ENCODE measurements at places on chromosomes 12 and 14.

DNA sequence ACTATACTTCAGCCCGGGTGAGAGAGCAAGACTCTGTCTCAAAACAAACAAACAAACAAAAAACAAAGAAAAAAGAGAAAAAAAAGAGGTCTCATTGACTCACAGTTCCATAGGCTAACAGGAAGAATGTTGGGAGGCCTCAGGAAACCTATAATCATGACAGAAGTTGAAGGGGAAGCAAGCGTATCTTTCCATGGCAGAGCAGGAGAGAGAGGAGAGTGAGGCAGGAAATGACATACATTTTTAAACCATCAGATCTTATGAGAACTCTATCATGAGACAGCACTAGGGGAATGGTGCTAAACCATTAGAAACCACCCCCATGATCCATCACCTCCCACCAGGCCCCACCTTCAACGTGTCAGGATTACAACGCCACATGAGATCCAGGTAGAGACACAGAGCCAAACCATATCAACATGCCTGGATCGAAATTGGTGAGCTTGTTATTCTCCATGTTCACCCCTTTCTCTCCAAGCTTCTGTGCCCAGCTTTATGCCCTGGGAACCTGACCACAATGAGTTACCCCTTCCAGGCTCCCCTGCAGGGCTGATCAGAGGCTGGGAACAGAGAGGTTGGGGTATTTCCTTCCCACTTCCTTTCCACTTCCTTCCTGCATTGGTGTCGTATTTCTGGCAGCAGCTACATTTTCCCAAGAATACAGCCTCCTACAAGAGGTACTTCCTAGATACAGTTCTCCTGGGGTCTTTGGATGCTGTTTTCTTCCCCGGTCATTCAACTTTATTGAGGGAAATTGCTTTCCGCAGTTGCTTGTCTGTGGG is 219.3 kb upstream of the FLRT2 start:
- DNase-seq, result no peak

DNA sequence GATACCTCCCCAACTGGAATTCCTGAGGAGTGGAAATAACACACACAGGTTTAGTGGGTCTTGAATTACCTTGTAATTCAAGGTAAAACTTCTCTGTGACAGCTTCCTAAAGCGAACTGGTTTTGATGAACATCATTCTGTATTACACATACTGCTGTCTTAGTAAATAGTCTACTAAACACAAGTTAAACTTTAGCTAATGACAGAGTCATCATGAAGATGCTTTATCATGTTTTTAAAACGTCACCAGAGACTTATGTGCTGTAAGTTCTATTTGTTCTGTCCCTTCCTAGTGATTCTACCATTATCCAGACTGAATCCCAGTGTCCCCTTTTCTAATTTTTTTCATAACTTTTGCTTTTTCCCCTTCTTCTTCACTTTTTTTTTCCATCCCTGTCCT is 11.6 kb upstream of the GXYLT1 start:
- no peak for DNase-seq

DNA sequence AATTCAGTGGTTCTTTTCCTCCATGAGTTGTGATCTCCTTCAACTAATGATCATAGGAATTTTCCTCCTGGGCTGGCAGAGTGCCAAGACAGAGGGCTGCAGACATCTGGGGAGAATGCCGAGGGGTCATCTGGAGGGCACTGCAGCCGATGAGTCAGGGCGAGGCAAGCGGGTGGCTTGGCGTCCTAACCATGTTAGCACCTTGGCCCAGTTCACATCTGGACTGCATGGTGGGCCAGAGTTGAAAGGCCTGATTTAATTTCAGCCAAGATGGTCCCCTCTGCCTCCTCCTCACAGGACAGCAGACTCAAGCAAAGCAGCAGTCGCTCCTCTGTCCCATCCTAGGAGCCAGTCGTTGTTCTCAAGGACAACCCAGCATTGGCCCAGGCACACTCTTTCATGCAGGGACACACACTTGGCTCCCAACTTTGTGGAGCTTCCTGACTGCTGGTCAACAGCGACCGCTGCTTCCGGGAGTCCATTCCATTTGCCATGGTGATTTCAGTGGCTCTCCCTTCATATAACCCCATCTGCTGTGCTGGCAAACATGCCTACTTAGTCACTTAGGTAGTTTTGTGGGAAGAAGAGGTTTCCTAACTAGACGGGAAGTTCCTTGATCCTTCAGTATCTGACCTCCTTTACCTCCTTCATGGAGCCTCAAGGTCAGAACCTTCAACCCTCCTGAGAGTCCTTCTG is 161.8 kb downstream of the TTC8 start:
- DNase-seq, result no peak

DNA sequence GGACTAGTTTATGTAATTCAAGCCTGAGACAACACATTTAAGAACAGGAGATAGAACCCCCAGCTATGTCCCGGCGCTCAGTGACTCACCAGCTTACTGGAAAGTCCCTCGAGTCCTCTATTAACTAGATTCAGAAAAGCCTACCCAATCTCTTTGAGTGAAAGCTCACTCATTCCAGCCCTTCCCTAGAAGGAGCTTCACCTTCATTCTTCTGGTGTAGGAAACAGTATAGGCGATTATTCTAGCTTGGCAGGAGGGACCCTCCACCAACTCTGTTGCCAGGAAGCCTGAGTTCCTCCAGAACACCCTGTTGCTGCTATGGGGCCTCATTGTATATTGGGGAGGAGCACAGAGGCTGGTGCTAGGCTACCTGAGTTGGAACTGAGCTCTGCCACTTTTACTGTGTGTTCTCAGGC is 57.2 kb upstream of the AEBP2 start:
- no peak for DNase-seq
